ENCODE measurements at places on chromosomes 11 and 22.

DNA sequence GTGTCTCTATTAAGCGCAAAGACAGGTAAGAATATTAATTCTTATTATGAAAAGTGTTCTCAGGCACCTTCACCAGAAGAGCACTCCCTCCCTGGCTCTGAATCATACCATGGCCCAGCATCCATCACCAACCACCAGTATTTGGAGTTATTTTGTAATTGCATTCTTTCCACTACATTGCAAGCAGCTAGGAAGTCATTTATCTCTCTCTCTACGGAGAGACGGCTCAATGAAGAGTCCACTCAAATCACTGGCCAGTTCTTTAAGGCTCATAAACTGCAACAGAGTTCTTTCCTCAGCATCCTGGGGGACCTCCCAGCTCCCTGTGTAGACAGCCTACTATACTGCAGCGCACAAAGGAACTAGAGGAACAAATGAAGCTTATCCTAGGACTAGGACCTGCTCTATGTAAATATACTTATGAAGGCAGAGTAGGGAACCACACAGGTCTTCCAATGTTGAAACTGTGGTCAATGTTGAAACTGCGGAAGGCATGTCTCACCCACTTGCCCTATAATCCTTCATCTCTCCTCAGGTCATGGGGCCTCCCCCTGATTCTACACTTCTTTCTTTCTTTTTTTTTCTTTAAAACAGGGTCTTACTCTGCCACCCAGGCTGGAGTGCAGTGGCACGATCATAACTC is 63.4 kb downstream of the AAMDC start:
- DNase-seq: no peak

GRCh38 chr11:100684101-100685065 is 2.7 kb upstream of the ARHGAP42 start:
- DNase-seq: no peak

GRCh38 chr11:1233351-1234053 is 10.6 kb downstream of the MUC5B start:
- no peak for DNase-seq

GRCh38 chr22:22935546-22936157 is 48.0 kb downstream of the IGLL5 start:
- no peak for DNase-seq

DNA sequence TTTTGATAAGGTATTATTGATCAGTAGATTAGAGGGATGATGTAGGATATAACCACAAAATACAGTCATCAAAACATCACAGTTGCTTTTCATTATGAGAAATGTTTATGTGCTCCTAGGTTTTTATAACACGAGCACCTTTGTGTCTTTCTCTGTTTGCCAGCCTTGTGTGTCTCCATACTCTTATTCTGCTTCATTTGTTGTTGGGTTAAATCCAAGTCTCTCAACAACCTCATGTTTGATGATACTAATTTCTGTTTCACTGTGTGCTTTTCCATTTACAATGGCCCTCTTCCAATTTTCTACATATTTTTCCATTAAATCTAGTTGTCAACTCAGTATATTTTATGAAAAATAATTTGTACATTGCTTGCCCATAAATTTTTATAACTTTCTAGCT is 107.7 kb upstream of the POU2AF2 start:
- no peak for DNase-seq

GRCh38 chr22:43171607-43172006 is 15.3 kb downstream of the TTLL12 start:
- no peak for DNase-seq

DNA sequence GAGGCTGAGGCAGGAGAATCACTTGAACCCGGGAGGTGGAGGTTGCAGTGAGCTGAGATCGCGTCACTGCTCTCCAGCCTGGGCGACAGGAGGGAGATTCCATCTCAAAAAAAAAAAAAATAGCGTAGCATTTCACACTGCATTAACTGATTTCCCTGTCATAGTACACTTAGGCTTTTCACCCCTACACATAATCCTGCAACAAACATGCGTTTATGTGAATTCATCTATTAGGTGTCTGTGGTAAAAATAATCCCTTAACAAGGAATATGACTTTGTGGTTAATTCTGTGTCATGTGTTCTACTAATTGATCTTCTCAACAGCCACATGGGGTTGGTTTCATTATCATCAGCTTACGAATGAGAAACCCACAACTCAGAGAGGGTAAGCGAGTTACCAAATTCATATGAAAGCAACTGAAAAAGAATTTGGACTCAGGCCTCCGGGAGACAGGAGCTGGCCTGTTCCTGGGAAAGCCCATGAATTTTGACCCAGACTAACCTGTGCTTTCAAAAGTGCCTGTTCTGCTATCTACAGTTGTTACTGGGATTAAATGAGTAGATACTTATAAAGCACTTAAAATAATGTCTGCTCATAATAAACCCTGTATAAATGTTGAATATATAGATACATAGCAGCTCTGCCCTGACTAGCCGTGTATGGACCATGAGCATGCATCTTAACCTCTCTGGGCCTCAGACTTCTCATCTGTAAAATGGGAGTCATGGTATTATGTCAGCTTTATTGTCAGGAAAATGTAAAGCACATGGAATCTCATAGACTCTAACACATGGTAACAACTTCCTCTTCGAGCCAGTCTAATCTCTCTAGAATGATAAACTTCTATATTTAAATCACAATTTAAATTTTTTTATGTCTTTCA is 36.6 kb downstream of the KCNJ1 start:
- no peak for DNase-seq

- DNase-seq: no peak
Observed at GRCh38 chr11:75639762-75640181, 29.1 kb downstream of the MAP6 start.

- no peak for DNase-seq
Observed at GRCh38 chr22:20725987-20726558, 47.8 kb upstream of the SERPIND1 start.

DNA sequence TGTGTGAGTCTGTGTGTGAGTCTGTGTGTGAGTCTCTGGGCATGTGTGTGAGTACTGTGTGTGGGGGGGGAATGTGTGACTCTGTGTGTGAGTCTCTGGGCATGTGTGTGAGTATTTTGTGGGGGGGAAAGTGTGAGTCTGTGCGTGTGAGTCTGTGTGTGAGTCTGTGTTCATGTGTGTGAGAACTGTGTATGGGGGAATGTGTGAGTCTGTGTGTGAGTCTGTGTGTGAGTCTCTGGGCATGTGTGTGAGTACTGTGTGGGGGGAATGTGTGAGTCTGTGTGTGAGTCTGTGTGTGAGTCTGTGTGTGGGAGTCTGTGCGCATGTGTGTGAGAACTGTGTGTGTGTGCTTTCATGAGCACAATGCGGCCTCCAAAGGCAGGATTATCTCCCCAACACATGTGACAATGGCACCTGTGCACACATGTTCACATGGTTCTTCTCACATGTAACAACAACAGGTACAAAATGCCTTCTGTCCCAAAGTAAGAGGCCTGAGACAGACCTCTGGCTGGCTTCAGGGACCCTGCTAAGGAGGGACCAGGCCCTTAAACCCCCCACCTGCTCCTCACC is 1.6 kb downstream of the CD5 start:
- no peak for DNase-seq

GRCh38 chr11:87036756-87037449 is 831 bp upstream of the TMEM135 start:
- DNase-seq: no peak

GRCh38 chr11:73983741-73984538 is 1.3 kb upstream of the UCP2 start:
- no peak for DNase-seq

DNA sequence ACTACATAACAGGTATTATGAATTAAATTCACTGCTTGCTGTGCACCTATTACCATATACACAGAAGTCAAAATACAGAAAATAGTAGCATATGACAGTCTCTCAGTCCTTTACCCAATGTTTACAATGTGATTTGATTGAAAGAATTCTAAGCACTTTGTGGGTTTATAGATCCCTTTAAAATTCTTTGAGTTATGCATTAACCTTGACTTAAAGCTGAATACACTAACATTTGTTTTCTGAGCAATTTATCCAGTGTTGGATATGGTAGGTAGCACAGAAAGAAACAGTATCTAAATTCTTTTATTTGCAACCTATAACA is 230.8 kb upstream of the DDI1 start:
- DNase-seq: no peak

DNA sequence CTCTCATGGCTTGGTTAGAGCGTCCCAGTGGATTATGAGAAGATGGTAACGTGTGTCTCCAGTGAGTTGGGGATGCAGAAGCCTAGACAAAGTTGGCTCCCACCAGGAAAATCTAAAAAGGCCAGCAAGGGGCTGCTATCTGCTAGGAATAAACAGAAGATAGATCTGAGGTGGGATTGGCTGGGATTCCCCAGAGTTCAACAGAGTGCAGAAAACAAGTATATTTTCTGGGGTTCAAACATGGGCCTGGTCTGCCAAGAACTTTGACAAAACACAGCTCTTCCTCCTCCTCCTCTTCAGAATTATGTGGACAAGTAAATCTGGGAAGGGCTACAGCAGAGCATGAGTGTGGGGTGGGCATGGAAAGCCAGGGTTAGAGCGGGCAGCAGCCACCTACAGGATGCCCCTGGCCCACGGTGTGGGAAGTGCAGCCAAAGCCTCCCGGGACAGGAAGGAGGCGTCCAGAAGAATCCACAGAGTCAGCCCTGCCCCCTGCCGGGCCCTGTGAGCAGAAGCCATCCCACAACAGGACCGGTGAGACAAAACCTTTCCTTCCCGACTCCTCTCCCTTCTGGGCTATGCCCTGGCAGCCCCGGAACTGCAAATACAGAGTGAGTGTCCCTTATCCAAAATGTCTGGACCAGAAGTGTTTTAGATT is 67.1 kb downstream of the CD82 start:
- no peak for DNase-seq

DNA sequence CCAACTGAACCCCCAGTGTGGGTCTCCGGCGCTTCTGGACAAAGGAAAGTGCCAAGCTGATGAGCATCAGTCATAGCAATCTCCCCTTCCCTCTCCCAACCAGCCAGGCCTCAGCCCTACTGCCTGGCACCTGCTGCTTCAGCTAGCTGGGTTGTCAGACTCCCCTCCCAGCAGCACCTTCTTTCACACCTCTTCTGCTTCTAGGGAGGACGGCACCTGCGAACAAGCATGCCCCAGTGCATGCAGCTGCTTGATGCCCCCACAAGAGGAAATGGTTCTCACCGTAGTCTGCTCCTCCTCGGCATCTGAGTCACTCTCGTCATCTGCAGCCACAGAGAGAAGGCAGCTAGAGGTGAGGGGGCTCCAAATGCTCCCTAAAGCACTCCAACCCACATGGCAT is 25.4 kb downstream of the THOC5 start:
- no peak for DNase-seq

GRCh38 chr11:125429807-125430678 is 66.0 kb downstream of the FEZ1 start:
- DNase-seq: no peak

GRCh38 chr22:26665813-26666231 is 8.4 kb downstream of the MIAT start:
- DNase-seq: no peak

GRCh38 chr11:122186439-122187080 is 70.5 kb upstream of the BLID start:
- DNase-seq: no peak

Data from cortex of kidney (tissue), 1 donor.